ENCODE measurements at places on chromosomes 2 and 18.

DNA sequence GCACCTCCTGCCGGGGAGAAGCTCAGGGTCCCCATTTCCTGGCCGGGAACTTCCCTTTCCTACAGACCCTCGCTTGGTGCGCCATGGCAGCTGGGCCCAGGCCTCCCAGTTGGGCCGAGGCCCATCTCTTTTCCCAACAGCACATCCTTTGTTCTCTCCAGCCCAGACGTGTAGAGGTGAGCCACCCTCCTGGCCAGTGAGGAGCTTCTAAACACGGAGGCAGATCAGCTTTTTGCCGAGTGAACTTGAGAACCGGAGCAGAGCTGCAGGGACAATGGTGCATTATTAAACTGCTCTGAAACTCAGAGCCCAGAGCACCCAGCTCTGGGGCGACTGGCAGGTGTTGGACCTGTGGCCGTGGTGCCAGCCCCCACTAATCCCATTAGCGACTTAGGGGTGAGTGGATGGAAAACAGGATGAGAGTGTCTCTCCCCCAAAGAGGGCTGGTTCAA, 25.4 kb downstream of the SH3BP4 start:
- peaks cover 80% of the 10 kb centered on the region for H3K4me1 ChIP-seq
- no peaks in the 10 kb centered on the region for H3K36me3 ChIP-seq
- no peak overlapping the region for H3K4me3 ChIP-seq
- DNase-seq = no peak

GRCh38 chr2:233823731-233824121, 30.6 kb downstream of the HJURP start:
- no peaks in the 10 kb centered on the region for H3K36me3 ChIP-seq
- peaks cover 26% of the 10 kb centered on the region for H3K27me3 ChIP-seq
- H3K27ac ChIP-seq = no peak overlapping the region

- H3K4me3 ChIP-seq = no peak overlapping the region
- H3K27ac ChIP-seq = no peak overlapping the region
- DNase-seq = no peak
- H3K27me3 ChIP-seq = peaks cover 26% of the 10 kb centered on the region
These were observed 78.4 kb downstream of the TGFA start for GRCh38 chr2:70475266-70475665.

DNA sequence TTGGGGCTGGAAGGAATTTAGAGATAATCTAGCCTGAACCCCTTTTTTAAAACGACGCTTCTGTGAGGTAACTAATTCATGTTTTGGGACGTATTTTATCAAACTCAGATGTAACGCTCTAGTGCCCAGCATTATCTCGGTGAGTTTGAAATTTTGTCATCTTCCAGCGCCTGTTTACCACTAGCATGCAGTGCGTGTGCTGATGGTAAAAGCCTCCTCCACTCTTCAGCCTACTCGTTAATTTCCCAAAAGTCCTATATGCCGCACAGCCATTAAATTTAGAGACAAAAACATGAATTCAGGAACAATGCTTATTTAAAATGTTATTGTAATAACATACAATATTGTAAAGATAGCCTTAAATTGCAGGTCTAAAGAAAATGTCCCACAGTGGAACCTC, 2.8 kb downstream of the ZCCHC2 start:
- peak overlapping the region; percentile 97 for H3K4me3 ChIP-seq
- no peaks in the 10 kb centered on the region for H3K27me3 ChIP-seq
- H3K4me1 ChIP-seq = peaks cover 78% of the 10 kb centered on the region
- peak overlapping the region; percentile 99 for H3K27ac ChIP-seq

DNA sequence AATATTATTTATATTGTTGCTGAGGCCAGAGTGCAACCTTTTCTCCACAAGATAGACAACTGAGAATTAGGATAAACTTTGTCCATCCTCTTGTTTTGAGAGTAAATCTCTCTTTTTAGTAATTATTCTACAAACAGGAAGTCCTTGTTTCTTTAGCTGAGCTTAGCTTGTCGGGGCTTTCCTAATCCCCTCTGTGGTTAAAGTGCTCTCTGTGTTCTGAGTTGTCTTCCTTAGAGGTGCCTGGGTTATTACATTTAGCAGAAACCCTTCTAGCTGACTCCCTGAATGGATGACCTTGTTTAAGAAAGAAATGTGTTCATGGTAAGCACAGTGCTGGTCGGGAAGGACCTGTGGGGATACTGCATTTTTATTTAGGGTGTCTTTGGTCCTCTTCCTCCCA, 12.7 kb downstream of the USP39 start:
- peaks cover 12% of the 10 kb centered on the region for H3K4me1 ChIP-seq
- H3K36me3 ChIP-seq = peaks cover 100% of the 10 kb centered on the region
- H3K4me3 ChIP-seq = no peak overlapping the region
- no peak overlapping the region for H3K27ac ChIP-seq
- no peaks in the 10 kb centered on the region for H3K27me3 ChIP-seq
- DNase-seq = no peak

DNA sequence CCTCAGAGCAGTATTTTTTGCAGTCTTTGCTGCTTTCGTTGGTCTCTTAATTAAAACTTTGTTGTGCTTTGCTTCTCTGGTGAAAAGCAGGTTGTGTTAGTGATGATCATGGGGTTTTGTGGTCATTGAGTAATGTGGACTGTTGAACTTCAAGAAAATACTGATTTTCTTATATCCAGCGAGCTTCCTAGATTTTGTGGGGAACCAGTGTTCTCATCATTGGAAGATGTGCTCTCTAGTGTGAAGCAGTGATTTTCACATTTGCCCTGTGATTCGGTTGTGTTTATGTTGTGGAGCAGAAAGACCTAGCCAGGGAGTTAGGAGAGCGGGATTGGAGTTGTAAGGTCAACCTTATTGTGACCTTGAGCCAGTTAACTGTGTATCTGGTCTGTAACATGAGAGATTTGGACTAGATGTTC, 12.4 kb downstream of the ASAP2 start:
- H3K4me1 ChIP-seq = peaks cover 66% of the 10 kb centered on the region
- H3K4me3 ChIP-seq = no peak overlapping the region
- H3K36me3 ChIP-seq = no peaks in the 10 kb centered on the region
- DNase-seq = no peak

DNA sequence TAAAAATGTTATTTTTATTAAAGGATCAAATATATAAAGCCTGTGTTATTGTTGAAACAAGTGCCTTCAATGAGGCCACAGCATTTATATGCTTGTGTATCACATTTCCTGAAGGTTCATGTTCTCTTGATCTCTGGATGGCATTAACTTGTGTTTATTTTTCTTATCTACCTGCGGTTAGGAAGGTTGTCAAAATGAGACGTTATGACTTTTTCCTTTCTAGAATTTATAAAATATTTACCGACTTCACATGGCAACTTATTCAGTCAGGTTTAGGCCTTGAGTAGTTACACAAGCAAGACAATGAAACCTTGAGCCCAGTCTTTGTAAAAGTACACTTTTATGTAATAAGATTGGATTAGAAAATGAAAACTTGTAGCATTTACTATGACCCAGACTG, 196.4 kb upstream of the ACVR2A start:
- no peaks in the 10 kb centered on the region for H3K27me3 ChIP-seq
- no peaks in the 10 kb centered on the region for H3K36me3 ChIP-seq
- H3K27ac ChIP-seq = no peak overlapping the region
- no peaks in the 10 kb centered on the region for H3K4me1 ChIP-seq

GRCh38 chr2:28342081-28342967, 50.3 kb upstream of the FOSL2 start:
- H3K4me3 ChIP-seq = peak overlapping the region; percentile 24
- peak; percentile 62 for DNase-seq
- peaks cover 54% of the 10 kb centered on the region for H3K4me1 ChIP-seq
- peak overlapping the region; percentile 79 for H3K27ac ChIP-seq
- no peaks in the 10 kb centered on the region for H3K36me3 ChIP-seq

- H3K27ac ChIP-seq = peak overlapping the region; percentile 90
- H3K27me3 ChIP-seq = no peaks in the 10 kb centered on the region
- H3K4me3 ChIP-seq = no peak overlapping the region
- no peak for DNase-seq
- no peaks in the 10 kb centered on the region for H3K36me3 ChIP-seq
- H3K4me1 ChIP-seq = peaks cover 75% of the 10 kb centered on the region
These were observed 11.1 kb downstream of the SMYD1 start for GRCh38 chr2:88078643-88079172.

DNA sequence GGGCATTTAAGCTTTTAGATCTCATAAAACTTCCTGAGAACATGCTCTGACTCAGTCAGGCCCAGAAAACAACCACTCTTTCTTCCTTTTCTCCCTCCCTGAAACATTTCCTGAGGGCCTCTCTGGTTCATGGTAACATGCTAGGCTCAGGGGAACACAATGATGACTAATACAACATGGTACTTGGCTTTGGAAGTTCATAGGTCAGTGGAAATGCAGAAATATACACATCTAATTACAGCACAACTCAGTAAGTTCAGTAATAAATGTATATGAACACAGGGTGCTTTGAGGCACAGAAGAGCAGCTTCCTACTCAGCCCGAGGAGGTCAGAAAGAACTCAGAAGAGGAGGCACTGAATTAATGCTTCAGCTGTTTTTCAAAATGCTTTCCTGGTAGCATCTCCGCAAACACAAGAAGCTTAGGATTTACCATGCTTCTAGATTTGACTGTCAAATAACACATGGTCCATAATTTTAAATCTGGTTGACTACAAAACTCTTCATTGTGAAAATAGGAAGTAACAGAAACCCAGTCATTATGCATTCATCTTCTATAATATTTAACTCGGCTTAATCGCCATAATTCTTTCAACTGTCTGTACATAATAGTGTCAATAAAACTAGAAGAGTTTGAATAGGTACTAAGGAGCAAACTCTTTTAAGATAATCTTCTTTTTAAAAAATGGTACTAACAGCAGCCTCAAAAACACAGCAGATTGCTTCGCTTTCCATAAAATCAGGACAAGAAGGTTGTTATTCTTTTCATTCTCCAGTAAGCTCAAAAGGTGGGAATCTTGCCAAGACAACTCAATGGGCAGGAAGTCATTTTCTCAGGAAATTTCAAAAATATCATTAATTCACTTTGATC, 251.3 kb downstream of the DLGAP1 start:
- H3K27ac ChIP-seq = no peak overlapping the region
- H3K4me1 ChIP-seq = no peaks in the 10 kb centered on the region
- no peaks in the 10 kb centered on the region for H3K27me3 ChIP-seq
- H3K4me3 ChIP-seq = no peak overlapping the region
- H3K36me3 ChIP-seq = no peaks in the 10 kb centered on the region

DNA sequence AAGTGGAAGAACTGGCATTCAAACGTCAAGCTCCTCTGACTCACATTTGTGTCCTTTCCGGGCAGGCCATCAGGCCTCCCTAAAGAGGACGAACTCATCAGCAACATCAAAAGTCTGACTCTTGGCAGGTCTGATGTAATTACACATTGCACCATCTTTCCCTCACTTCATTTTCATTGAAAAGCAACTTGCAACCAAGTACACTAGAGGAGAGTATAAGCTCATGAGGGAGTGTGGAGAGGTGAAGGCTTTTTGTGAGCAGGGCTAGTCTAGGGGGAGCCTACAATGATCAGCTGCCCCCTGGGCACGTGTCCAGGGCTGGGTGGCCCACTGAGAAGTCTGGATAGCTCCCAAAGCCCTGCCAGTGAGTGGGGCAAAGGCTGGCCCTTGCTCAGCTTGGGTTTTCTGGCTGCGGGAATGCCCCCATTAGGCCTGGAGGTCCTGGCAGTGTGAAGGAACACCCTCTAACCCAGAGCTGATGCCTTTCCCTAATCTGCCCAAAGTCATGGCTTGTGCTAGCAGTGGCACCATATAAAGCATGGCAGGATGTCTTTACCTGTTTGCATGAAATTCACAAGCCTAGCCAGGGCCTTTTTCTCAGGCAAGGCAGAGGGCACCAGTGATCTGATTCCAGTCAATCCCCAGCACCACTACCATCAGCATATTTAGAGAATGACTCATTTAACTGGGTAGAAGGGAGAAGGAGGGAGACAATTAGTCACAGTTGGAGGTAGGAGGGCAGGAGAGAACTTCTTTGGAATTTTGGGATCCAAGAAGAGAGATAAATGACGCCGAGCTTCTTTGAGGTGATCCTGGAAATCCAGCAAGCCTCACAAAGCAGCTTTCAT, 8.5 kb upstream of the DAW1 start:
- peaks cover 6% of the 10 kb centered on the region for H3K4me1 ChIP-seq
- DNase-seq = no peak

DNA sequence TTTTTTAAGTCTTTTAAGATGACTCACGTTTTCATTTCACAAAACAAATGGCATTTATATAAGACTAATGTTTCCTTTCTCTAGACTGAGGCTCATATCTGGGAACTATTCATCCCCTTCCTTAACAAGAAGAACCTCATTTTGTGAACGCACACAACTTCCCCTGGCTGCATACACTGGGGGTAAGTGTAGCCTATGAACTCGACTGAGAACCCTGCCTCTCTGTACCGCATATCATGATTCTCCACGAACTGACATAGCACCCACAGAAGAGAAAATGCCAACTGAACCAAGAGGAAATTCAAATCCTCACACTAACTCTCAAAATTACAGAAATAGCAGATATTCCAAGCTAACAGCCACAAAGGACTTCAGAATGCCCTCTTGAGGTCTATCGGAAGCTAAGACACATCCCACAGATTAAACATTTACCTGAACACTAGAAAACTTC, 236.7 kb downstream of the TCF4 start:
- no peak overlapping the region for H3K4me3 ChIP-seq
- H3K36me3 ChIP-seq = no peaks in the 10 kb centered on the region
- peak overlapping the region; percentile 38 for H3K27ac ChIP-seq

DNA sequence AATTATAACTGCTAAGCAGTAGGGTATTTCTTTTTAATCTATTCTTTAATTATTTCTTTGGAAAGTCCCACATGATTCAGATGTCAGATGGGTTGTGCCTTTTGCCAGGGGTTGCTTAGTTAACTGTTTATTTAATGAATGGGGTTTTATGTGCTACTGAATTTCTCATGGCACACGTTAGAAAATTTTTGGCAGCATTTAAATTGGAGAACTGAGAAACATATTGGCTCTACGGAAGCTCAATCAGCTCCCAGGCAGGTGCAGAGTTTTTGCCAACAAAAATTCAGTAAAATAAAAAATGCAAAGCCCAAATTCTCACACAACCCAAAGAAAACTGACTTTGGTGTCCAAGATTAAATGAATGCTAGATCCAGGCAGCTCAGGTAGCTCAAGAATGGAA, 467.2 kb downstream of the NRXN1 start:
- no peaks in the 10 kb centered on the region for H3K27me3 ChIP-seq
- no peaks in the 10 kb centered on the region for H3K36me3 ChIP-seq
- no peak for DNase-seq
- no peaks in the 10 kb centered on the region for H3K4me1 ChIP-seq
- H3K27ac ChIP-seq = no peak overlapping the region

- no peaks in the 10 kb centered on the region for H3K36me3 ChIP-seq
- peaks cover 2% of the 10 kb centered on the region for H3K4me1 ChIP-seq
- no peak for DNase-seq
- no peak overlapping the region for H3K4me3 ChIP-seq
These were observed 13.5 kb upstream of the TFCP2L1 start for GRCh38 chr2:121298476-121298875.

GRCh38 chr2:8265476-8266226, 416.2 kb upstream of the ID2 start:
- H3K4me1 ChIP-seq = peaks cover 17% of the 10 kb centered on the region
- no peaks in the 10 kb centered on the region for H3K27me3 ChIP-seq
- H3K27ac ChIP-seq = no peak overlapping the region
- H3K4me3 ChIP-seq = no peak overlapping the region
- no peak for DNase-seq
- no peaks in the 10 kb centered on the region for H3K36me3 ChIP-seq

Data from left ventricle myocardium inferior (tissue), 1 donor.